8988T (cell line): ENCODE measurements at places on chromosomes 1 and 21.

DNA sequence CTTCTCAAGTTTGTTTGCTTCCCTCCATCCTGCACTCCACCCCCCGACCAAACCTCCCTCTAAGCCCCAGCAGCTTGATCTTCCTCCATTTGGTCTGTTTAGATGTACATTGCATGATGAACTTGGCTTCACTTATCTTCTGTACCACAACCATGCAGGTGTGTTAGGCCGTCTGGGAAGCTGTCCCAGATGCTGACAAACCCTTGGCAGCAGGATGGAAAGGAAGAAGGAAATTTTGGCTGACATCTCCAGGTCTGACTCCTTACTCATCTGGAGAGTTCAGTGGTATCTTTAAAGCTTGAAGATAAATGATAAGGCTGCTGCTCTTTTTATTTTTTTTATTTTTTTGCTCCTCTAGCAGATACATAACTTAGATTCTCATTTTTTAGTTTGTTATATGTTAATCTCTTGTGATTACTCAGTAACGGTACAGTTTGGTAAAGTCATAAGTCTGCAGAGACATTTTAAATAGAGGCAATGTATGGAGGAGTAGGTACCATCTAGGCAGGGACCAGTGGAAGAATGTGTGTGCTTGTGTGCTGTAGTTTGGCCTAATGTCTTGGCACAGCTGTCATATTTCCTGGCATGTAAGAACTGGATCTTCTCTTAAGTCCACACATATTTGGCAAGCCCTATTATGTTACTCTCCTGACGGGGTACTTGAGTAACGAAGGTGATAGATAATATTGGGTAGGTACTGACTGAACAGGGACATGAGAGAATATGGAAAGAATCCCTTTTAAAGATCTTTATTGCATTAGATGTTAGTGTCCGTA lies 79.7 kb downstream of the CACHD1 start:
- DNase-seq = no peak

GRCh38 chr1:228267962-228268880 lies 60.4 kb downstream of the OBSCN start:
- DNase-seq = peak; percentile 74

- peak; percentile 49 for DNase-seq
Observed at GRCh38 chr1:95072532-95073419, at the start of gene ALG14. ALG14 (minus strand) TSS chr1:95072951; CDS start chr1:95072898, 53 bp downstream.

- peak; percentile 7 for DNase-seq
Observed at GRCh38 chr21:25329227-25329825, 278.0 kb downstream of the MRPL39 start.
